ENCODE measurements at places on chromosomes 16 and 17. TPM values are rescaled to one million over a fixed set of nuclear protein-coding genes. Genes with fewer than 3 reads are reported as not detected.

The MAP2K4 gene
- 29.0 TPM for polyA plus RNA-seq

The NR1D1 gene
- polyA plus RNA-seq: 2.5 TPM

The CORO6 gene
- 2.3 TPM for polyA plus RNA-seq

- DNase-seq: no peak
Observed at GRCh38 chr17:74235911-74236371, 22.6 kb downstream of the TTYH2 start.

DNA sequence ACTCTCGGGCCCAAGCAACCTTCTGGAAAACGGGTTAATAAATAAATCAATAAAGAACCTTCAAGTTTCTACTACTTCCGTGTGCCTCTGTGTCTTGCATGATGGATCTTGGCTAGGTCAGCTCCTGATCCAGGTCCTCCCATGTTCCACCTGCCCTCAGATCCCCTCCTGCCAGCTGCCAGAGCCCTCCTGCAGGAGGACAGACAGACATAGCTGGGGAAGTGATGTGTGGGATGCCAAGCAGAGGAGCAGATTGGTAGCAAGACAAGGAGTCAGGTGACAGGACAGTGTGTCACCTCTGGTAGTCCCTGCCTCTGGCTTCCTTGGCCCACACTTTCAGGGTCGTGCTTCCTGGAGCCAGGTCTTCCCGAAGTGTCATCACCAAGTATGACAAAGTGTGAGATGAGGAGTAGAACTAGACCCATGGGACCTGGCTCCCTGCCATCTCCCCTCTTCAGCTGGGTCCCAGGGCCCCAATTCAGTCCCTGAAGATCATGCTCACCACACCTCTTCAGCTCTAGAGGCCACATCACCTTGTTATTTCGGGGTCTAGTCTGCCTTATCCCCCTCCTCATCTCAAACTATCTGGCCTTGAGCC lies 1.0 kb upstream of the EPN3 start:
- DNase-seq: no peak

The CACNA1H gene
- polyA plus RNA-seq: 9.8 TPM

- DNase-seq: no peak
Observed at GRCh38 chr17:65430209-65430833, 131.1 kb downstream of the AXIN2 start.

- DNase-seq: no peak
Observed at GRCh38 chr16:83727751-83728352, 79.9 kb upstream of the HSBP1 start.
